H4 (cell line): ENCODE measurements at places on chromosomes 2 and 18. TPM values are rescaled to one million over a fixed set of nuclear protein-coding genes. Genes with fewer than 3 reads are reported as not detected.
A peak's percentile ranks its signal among the peaks of the same experiment; 100 is the strongest.

DNA sequence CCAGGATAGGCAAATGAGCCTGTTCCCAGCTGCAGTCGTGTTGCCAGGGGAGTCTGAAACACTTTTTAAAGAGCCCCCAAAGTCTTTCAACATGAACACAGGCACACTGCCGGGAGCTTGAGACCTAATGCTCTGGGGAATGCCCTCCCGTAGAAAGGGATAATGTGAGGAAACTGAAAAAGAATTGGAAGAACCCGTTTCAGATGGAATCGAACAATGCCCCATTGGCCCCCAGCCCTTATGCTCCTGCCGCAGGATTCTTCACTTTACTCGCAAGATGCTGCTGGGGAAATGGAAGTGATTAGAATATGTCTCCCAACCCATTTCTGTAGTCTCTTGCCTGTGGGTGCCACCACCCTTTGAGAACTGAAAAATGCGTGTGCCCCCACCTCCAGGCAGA is 136.3 kb upstream of the GATA6 start:
- DNase-seq = no peak

GRCh38 chr18:46369323-46369722 is 265.1 kb downstream of the HAUS1 start:
- DNase-seq = no peak

DNA sequence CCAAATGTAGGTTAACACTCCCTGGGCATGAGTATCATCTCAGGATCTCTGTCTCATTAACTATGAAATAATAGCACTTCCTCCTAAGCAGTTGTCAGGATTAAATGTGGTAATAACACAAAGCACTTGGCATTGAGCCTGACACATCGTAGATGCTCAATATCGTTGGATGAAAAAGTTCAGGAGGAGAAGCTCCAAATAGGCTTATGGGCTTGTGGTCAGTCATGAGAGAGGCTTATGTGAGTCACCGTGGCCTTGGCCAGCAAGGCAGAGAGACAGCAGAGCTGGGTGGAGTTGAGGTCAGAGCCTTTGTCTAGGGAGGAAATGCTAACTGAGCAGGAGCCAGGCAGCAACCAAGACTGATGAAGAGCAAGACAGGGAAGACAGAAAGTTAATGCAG is 68.3 kb upstream of the PPM1B start:
- DNase-seq = peak; percentile 79

DNA sequence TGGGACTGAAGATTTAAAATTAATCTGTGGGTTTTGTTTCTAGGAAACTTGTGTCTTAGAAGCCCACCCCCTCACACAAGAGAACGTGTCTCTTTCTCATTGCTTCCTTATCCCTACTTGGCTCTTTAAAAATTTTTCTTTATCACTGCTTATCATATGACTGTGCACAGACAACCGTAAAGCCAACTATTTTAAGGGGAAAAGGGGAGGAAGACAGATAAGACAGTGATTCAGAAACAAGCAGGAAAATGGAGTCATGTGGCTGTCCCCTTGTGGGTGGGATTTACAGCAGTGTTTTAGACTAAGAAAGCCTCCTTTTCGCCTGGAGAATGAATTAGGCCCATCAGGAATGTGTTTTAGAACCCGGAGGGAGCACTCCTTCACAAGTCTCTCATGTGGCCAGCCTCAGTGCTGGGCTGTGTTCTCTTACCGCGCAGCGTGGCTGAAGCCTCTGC is 17.6 kb downstream of the PRKCE start:
- DNase-seq = no peak

DNA sequence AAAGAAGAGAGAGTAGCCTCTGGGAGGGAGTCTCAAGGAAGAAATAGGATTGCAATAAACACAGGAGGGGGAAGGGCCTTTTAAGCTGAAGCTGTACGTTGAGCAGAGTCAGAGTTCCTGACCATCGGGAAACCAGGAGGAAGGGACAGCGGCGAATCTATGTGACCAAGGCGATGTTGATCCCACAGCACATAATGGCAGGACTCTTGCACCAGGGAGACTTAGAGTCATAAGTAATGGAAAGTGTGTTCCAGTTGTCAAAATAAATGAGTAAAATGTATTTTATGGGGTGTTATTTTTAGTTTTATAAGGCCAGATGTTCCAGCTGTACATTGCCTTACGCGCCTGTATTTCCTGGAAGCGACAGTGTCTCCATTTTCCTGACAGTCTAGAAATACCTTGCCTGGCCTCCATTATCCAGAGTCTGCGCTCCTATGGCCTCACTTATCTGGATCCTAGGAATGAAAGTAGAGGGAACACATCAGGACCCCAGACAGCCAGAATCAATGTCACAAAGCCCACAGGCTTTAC is 152.8 kb upstream of the COPS8 start:
- DNase-seq = no peak

IL36B gene
- not detected in 2 replicates for total RNA-seq

MEIS1 gene
- total RNA-seq = 3.4 and 3.6 TPM in 2 replicates

EML6 gene
- 2.4 and 2.9 TPM in 2 replicates for total RNA-seq
